ENCODE measurements at places on chromosomes 6 and 20.

DNA sequence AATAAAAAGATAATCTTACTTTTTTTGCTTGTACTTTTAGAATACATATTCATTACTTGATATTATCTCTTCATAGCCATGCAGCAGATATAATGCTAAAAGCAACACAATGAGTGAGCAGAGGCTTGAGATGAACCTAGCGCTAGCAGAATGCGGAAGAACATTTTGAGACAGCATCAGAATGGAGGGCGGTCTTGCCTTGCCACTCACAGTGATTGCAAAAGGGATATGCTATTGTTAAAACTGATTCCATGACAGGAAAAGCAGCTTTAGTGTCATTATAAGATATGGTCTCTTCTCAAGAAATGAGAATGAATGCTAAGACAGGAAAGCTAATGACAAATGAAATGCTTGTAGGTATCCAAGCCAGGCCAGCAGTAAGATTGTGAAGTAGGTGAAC lies 200.0 kb upstream of the GJE1 start:
- no peak for DNase-seq

- no peak for DNase-seq
These were observed 10.3 kb downstream of the PPP1R14C start for GRCh38 chr6:150152891-150153876.

- DNase-seq: peak; percentile 61
These were observed 7.5 kb downstream of the NRSN2 start for GRCh38 chr20:354298-354977.

DNA sequence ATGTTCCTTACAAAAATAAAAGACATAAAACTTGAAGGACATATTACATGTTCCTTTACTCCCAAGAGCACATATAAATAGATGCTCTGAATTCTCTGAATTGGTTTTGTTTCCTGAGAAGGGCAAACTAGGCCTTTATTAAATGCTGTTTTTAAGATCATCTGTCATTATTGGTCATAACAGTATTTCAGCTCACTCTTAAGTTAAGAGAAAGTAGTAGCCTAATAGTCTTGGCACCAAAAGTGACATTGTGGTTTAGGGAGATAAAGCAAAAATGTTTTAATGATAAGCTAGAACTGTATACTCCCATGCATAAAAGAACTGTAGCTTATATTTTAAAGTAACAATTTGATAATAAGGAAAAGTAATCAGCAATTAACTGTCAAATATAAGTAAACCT lies 361.1 kb upstream of the PTCHD4 start:
- no peak for DNase-seq

DNA sequence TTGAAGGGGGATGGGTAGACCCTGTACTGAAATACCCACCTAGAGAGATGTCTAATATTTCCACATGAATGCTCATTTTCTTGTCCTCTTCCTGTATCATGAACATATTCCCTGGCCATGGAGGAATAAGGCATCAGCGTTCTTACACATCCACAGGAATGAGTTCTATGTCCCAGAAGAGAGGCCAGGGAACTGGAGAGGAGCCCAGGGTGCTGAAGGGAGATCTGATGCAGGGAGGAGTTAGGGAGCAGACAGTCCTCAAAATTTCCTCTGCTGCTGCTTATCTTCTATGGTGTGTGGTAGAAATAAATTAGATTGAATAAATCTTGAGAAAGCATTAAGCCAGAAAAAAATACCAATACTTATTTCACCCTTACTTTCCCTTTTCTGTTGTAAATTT lies 295.0 kb downstream of the KCNQ5 start:
- DNase-seq: no peak

- DNase-seq: no peak
These were observed 42.4 kb upstream of the ADGRF4 start for GRCh38 chr6:47655719-47656595.

DNA sequence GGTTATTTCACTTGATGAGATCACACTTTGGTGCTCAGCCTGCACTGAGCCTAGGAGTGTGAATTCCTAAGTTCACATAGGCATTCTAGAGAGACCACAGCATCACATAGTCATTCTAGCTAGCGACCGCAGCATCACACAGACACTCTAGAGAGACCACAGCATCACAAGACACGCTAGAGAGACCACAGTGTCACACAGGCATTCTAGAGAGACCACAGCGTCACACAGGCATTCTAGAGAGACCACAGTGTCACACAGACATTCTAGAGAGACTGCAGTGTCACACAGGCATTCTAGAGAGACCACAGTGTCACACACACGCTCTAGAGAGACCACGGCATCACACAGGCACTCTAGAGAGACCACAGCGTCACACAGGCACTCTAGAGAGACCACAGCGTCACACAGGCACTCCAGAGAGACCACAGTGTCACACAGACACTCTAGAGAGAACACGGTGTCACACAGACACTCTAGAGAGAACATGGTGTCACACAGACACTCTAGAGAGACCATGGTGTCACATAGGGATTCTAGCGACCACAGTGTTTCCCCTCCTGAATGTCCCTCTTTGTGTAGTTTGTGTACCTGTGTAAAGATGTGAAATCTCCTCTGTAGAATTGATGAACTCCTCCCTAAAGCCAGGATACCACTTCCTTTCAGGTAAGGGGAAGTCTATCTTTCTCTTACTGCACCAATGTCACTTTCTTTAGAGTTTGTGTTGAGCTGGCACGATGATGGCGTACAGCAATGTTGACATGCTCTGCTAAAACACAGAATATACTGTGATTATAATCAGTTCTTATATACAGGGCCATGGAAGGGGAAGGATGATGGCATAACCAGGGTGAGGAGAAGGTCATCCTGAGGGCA lies 169.4 kb downstream of the ZDHHC14 start:
- DNase-seq: peak; percentile 6

- DNase-seq: no peak
These were observed 6.1 kb downstream of the THBD start for GRCh38 chr20:23043376-23043775.

- DNase-seq: no peak
These were observed 58.9 kb downstream of the TRERF1 start for GRCh38 chr6:42392833-42393232.

DNA sequence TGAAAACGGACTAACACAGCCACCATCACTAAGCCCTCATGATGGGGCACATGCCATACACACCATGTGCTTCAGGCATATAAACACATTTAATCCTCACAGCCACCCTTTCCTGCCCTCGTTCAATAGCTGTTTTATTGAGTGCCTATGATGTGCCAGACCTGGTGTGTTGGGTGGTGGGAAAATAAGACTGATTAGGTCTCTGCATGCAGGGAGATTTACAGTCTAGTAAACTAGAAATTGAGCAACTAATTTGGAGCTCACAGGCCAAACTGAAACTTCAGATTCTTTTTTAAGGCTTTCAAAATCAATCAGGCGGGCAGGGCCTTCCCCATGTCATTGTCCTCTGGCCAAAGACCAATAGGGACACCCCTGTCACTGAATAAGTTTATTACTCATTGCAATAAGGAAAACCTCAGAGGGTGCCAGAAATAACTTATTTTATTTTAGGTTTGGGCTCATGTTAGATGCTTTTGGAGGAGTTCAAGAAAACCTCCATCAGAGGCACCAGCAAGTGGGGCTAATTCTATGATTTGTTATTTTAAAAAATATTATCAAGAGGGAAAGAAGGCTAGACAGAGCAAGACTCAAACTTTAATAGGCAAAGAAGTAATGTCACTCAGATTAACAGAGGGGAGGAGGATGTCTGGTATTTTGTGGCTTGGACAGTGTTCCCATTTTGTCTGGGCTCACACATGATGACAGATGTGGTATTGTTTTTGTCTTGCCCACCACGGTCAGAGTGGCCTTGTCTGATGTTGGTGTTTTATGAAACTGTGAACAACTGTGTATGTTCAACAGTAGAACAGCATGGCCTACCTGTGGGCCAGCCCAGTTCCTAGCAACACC lies 12.0 kb downstream of the ZFP64 start:
- DNase-seq: no peak

DNA sequence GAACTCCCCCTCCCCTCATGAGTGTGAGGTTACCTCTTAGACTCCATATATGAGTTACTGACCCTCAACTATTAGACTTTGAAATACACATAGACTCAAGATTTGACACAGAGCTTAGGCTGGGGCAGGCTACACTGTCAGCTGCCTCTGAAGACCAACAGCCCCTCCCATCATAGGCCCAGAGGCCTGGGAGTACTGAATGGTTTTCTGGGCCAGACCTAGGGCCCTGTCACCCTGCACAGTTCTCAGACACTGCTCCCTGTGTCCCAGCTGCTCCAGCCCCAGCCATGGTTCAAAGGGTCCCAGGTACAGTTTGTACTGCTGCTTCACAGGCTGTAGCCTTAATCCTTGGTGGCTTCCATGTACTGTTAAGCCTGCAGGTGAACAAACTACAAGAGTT lies 132.1 kb upstream of the MOCS1 start:
- no peak for DNase-seq

- DNase-seq: no peak
These were observed 12.2 kb downstream of the BRD2 start for GRCh38 chr6:32980488-32981038.

- DNase-seq: no peak
These were observed 14.7 kb downstream of the CYP39A1 start for GRCh38 chr6:46637933-46638332.

DNA sequence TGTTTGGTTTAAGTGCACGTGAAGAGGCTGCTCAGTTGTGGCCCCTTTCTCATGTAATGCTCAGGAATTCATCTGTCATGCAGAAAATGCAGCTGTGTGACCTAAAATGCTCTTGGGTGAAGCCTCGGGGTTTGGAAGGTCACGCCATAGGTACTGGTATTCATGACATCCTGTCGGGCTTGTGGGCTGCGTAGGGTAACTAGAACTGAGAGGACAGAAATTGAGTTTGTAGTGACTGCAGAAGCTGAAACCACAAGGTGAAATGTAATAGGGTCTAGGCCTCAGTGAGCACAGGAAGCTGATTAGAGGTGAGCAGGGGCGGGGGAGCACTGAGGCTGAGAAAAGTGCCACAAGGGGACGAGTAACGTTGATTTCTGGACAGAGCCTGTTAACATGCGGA lies 128.8 kb downstream of the SOBP start:
- no peak for DNase-seq

DNA sequence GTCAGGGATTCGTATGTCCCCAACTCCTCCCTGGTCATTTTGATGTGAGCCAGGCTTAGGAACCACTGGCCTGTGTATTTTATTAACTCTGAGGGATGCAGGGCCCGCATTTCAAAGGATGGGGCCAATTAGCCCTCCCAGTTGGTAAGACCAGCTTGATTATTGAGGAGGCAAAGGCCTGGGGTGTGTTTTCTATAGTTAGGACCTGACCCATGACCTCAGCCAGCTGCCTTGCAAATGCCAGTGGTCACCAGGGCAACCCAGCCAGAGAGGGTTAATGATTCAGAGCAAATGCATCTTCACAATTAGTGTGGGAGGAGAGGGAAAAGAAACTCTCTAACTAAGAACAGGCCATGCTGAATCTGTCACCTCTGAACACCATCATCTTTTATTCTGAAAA lies 835.4 kb downstream of the MAFB start:
- no peak for DNase-seq

DNA sequence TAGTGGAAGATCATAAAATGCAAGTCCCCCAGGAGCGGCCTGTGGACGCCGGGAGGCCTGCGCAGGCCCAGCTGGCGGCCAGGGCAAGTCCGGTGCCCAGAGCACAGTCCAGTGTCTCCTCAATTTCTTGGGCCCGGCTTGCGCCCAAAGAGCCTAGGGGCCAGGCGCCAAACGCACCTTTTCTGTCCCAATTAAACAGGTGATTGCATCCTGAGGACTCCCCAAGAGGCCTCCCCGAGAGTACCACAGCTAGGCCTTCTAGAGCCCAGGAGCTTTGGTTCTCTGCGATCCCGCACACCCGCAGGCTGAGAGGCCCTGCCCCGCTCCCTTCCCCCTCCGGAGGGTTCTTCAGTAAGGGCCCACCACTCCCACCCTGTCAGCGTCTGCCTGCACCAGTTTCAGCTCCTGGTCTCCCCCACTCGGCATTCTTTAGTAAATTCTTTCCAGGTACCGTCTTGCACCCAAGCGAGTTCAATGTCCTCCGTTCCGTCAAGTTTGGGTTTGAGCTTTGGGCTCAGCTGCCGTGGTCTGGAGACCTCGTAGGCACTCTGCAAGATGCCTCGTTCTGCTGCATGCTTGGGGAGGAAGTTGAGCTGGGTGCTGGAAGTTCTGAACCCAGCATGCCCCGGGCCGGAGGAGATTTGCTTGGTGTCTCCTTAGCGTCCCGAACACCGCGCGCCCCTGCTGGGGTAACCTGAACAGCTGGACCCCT lies 3.9 kb upstream of the NKX2-2 start:
- DNase-seq: no peak

DNA sequence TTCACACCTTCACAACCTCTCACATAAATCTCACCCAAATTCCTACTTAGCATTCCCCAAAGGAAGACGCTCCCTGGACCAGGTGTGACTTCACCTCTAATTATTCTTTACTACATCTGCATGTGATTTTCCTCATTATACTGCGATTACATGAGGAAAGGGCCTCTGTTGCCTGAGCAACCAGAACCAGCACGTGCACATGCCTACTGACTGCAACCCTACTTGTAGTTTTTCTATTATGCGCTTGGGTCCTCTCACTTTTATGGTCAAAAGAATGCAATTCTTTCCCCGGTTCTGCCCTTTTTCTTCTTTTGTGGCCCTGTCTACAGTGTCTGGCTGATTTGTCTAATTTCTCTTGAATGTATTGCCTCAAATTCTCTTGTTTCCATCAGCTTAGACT lies 20.4 kb upstream of the ANKEF1 start:
- DNase-seq: no peak

- DNase-seq: no peak
These were observed 36.9 kb upstream of the BLCAP start for GRCh38 chr20:37564388-37565133.

DNA sequence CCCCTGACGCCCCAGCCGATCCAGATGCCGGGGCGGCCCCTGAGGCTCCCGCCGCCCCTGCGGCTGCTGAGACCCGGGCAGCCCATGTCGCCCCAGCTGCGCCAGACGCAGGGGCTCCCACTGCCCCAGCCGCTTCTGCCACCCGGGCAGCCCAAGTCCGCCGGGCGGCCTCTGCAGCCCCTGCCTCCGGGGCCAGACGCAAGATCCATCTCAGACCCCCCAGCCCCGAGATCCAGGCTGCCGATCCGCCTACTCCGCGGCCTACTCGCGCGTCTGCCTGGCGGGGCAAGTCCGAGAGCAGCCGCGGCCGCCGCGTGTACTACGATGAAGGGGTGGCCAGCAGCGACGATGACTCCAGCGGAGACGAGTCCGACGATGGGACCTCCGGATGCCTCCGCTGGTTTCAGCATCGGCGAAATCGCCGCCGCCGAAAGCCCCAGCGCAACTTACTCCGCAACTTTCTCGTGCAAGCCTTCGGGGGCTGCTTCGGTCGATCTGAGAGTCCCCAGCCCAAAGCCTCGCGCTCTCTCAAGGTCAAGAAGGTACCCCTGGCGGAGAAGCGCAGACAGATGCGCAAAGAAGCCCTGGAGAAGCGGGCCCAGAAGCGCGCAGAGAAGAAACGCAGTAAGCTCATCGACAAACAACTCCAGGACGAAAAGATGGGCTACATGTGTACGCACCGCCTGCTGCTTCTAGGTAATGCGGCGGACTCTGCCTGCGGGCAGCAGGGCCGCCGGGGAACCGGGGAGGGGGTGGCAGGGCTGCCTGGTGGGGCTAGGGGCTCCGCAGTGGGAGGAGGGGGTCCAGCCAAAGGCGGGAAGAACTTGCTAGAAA lies 2.3 kb downstream of the GNAS start:
- DNase-seq: no peak

GRCh38 chr6:13767121-13767808 lies 47.1 kb downstream of the MCUR1 start:
- DNase-seq: peak; percentile 66

GRCh38 chr6:35710241-35710847 lies 21.6 kb upstream of the FKBP5 start:
- DNase-seq: no peak
